ENCODE measurements at places on chromosomes 4 and X. TPM values are rescaled to one million over a fixed set of nuclear protein-coding genes. Genes with fewer than 3 reads are reported as not detected.
A peak's percentile ranks its signal among the peaks of the same experiment; 100 is the strongest.

DNA sequence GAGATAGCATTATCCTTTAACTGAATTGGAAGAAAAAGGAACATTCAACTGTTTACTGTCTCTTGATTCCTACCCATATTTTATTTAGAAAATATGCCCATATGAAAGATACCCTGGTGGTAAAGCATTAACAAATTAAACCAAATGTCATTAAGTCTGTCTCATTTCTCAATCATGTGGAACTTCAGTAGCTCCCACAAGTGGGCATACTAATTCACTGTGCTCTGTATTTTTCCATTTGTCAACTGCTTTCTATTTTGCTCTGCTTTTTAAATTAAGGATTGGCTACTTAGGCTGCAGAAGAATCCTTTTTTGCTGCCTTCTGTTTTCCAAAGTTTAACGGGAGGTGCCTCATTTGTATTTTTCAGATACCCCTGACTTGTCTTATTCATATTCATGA lies 77.2 kb downstream of the DDIT4L start:
- no peak overlapping the region for H3K27ac ChIP-seq
- H3K4me1 ChIP-seq: no peaks in the 10 kb centered on the region
- DNase-seq: no peak
- no peaks in the 10 kb centered on the region for H3K27me3 ChIP-seq
- H3K4me3 ChIP-seq: no peak overlapping the region

- H3K4me1 ChIP-seq: peaks cover 1% of the 10 kb centered on the region
- H3K36me3 ChIP-seq: no peaks in the 10 kb centered on the region
- H3K27me3 ChIP-seq: peaks cover 2% of the 10 kb centered on the region
- H3K4me3 ChIP-seq: no peak overlapping the region
- peak; percentile 10 for DNase-seq
Measured at GRCh38 chrX:24676403-24677024, 17.2 kb upstream of the POLA1 start.

- no peaks in the 10 kb centered on the region for H3K27me3 ChIP-seq
- H3K4me3 ChIP-seq: no peak overlapping the region
- H3K4me1 ChIP-seq: no peaks in the 10 kb centered on the region
- H3K27ac ChIP-seq: no peak overlapping the region
- no peak for DNase-seq
Measured at GRCh38 chrX:28693101-28693500, 105.9 kb downstream of the IL1RAPL1 start.

- peaks cover 86% of the 10 kb centered on the region for H3K4me1 ChIP-seq
- H3K4me3 ChIP-seq: peak overlapping the region; percentile 55
- peaks cover 69% of the 10 kb centered on the region for H3K36me3 ChIP-seq
- no peaks in the 10 kb centered on the region for H3K27me3 ChIP-seq
- DNase-seq: no peak
- H3K27ac ChIP-seq: peak overlapping the region; percentile 84
Measured at GRCh38 chr4:40244606-40245005, 47.8 kb downstream of the RHOH start.

Gene MEPE
- not detected for total RNA-seq

Gene CDKL2
- total RNA-seq: 1.1 TPM

GRCh38 chr4:155877971-155878370 lies 11.9 kb upstream of the ASIC5 start:
- DNase-seq: no peak
- no peaks in the 10 kb centered on the region for H3K4me1 ChIP-seq
- no peaks in the 10 kb centered on the region for H3K27me3 ChIP-seq
- no peak overlapping the region for H3K4me3 ChIP-seq

DNA sequence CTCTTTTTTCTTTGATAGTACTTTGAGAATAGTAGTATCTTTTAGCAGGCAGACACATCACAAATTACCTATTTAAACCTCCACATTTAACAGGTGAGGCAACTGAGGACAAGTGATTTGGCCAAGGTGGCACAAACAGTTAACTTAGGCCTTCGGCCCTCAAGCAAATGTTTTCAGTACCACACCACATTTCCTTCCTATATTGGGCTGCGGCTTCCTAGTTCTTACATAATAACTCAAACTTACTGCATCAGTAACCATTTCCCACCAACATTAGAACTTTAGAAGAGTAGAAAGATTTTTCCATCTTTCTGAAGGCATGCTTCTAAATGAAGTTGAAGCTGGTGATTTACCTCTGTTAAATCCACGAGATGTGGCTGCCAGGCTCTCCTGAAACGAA lies 63.2 kb upstream of the SLC4A4 start:
- H3K27me3 ChIP-seq: peaks cover 2% of the 10 kb centered on the region
- no peaks in the 10 kb centered on the region for H3K36me3 ChIP-seq

- no peak for DNase-seq
- H3K27me3 ChIP-seq: no peaks in the 10 kb centered on the region
- no peaks in the 10 kb centered on the region for H3K36me3 ChIP-seq
Measured at GRCh38 chr4:10608501-10609219, 75.9 kb downstream of the CLNK start.

GRCh38 chr4:146283758-146284651 lies 69.7 kb downstream of the REELD1 start:
- no peak for DNase-seq
- H3K36me3 ChIP-seq: peaks cover 6% of the 10 kb centered on the region
- no peaks in the 10 kb centered on the region for H3K27me3 ChIP-seq
- no peak overlapping the region for H3K27ac ChIP-seq
- H3K4me3 ChIP-seq: no peak overlapping the region

GRCh38 chrX:136825771-136826170 lies 45.0 kb upstream of the ARHGEF6 start:
- peaks cover 2% of the 10 kb centered on the region for H3K36me3 ChIP-seq
- no peaks in the 10 kb centered on the region for H3K4me1 ChIP-seq
- no peak for DNase-seq
- no peaks in the 10 kb centered on the region for H3K27me3 ChIP-seq
- H3K27ac ChIP-seq: no peak overlapping the region
- no peak overlapping the region for H3K4me3 ChIP-seq

- H3K27me3 ChIP-seq: peaks cover 10% of the 10 kb centered on the region
- no peaks in the 10 kb centered on the region for H3K36me3 ChIP-seq
- no peaks in the 10 kb centered on the region for H3K4me1 ChIP-seq
- no peak overlapping the region for H3K27ac ChIP-seq
- no peak overlapping the region for H3K4me3 ChIP-seq
Measured at GRCh38 chr4:174340714-174341113, 57.0 kb downstream of the CEP44 start.

- no peaks in the 10 kb centered on the region for H3K36me3 ChIP-seq
- no peak overlapping the region for H3K27ac ChIP-seq
- H3K27me3 ChIP-seq: peaks cover under 1% of the 10 kb centered on the region
- DNase-seq: no peak
- H3K4me3 ChIP-seq: no peak overlapping the region
- no peaks in the 10 kb centered on the region for H3K4me1 ChIP-seq
Measured at GRCh38 chrX:149007423-149007822, 497.7 kb downstream of the IDS start.

- H3K27me3 ChIP-seq: no peaks in the 10 kb centered on the region
- no peak overlapping the region for H3K27ac ChIP-seq
- H3K4me1 ChIP-seq: no peaks in the 10 kb centered on the region
- no peak for DNase-seq
- no peaks in the 10 kb centered on the region for H3K36me3 ChIP-seq
Measured at GRCh38 chrX:151816934-151817333, 82.4 kb downstream of the CNGA2 start.

- no peak overlapping the region for H3K4me3 ChIP-seq
- H3K36me3 ChIP-seq: no peaks in the 10 kb centered on the region
- no peaks in the 10 kb centered on the region for H3K4me1 ChIP-seq
Measured at GRCh38 chr4:146927695-146928094, 18.0 kb downstream of the TTC29 start.

- peaks cover 6% of the 10 kb centered on the region for H3K4me1 ChIP-seq
- no peak overlapping the region for H3K27ac ChIP-seq
- no peak overlapping the region for H3K4me3 ChIP-seq
- DNase-seq: no peak
Measured at GRCh38 chr4:113919145-113919544, 60.3 kb downstream of the ARSJ start.

Gene TMEM47
- total RNA-seq: not detected

Gene FOXR2
- total RNA-seq: not detected

GRCh38 chrX:12790885-12791256 lies 341 bp upstream of the PRPS2 start:
- peaks cover 26% of the 10 kb centered on the region for H3K4me1 ChIP-seq
- peaks cover 22% of the 10 kb centered on the region for H3K36me3 ChIP-seq
- DNase-seq: no peak
- H3K27me3 ChIP-seq: no peaks in the 10 kb centered on the region

DNA sequence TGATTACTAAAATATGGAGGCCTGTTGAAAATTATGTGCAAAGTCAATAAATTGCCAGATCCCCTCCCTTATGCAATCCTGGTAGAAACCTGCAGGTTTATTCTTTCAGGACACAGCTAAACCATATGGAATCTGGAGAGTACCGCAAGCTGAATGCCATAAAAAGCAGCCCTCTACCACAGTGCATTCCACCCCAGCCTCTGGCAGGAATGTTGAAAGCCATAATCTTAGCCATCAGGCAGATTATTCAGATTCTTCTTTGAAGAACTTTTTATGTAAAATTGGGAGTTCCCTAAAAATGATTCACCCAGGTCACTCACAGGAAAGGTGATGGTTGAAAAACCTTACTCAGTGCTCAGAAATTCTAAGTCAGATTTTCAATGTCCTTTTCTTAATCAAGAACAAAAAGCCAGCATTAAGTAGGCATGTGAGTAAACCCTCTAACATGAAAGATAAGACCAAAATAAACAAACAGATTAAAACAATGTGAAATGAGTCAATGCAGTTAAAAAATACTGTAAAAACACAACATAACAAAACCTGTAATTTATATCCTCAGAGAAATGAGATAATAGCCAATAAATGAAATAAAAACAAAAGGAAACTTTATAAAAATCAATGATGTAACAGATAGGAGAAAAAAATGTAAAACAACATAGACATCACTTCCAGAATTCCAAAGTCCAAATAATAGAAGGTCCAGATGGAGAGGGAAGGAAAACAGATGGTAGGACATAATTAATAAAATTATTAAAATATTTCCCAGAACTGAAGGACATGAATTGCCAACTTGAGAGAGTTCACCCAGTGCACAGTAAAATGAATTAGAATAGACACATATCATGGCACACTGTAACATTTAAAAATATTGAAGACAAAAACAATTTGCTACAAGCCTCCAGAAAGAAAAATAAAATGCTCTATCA lies 226.9 kb downstream of the FSTL5 start:
- no peak for DNase-seq
- no peaks in the 10 kb centered on the region for H3K27me3 ChIP-seq
- no peaks in the 10 kb centered on the region for H3K36me3 ChIP-seq
- H3K4me3 ChIP-seq: no peak overlapping the region
- no peak overlapping the region for H3K27ac ChIP-seq

DNA sequence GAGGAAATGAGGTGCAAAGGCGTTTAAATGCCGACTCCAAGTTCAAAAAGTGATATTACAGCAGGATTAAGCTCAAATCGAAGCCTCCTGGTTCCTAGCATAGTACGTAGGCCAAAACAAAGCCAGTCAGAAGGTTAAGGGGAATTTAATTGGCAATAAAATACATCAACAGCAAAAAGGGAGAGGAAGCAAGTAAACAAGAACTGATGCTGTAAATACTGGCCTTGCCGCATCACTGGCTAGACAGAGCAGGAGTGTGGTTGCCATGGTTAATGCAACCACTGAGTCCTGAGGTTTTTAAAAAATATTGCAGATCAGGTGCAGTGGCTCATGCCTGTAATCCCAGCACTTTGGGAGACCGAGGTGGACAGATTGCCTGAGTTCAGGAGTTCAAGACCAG lies 63.2 kb upstream of the FBXW7 start:
- no peaks in the 10 kb centered on the region for H3K27me3 ChIP-seq
- H3K27ac ChIP-seq: no peak overlapping the region
- H3K4me1 ChIP-seq: no peaks in the 10 kb centered on the region
- no peak for DNase-seq
- H3K36me3 ChIP-seq: no peaks in the 10 kb centered on the region

GRCh38 chr4:184318852-184319251 lies 101.2 kb upstream of the ENPP6 start:
- no peak overlapping the region for H3K4me3 ChIP-seq

- DNase-seq: no peak
- H3K4me1 ChIP-seq: peaks cover 53% of the 10 kb centered on the region
- peak overlapping the region; percentile 23 for H3K27ac ChIP-seq
- H3K36me3 ChIP-seq: peaks cover 30% of the 10 kb centered on the region
- no peaks in the 10 kb centered on the region for H3K27me3 ChIP-seq
Measured at GRCh38 chrX:21993265-21993664, 38.9 kb upstream of the PHEX start.

Gene XAGE1B
- not detected for total RNA-seq

GRCh38 chr4:130131536-130131935 lies 1035.6 kb downstream of the C4orf33 start:
- H3K27me3 ChIP-seq: no peaks in the 10 kb centered on the region
- no peak for DNase-seq
- no peak overlapping the region for H3K4me3 ChIP-seq
- no peaks in the 10 kb centered on the region for H3K36me3 ChIP-seq
- no peaks in the 10 kb centered on the region for H3K4me1 ChIP-seq

Gene STAP1
- 5.5 TPM for total RNA-seq

DNA sequence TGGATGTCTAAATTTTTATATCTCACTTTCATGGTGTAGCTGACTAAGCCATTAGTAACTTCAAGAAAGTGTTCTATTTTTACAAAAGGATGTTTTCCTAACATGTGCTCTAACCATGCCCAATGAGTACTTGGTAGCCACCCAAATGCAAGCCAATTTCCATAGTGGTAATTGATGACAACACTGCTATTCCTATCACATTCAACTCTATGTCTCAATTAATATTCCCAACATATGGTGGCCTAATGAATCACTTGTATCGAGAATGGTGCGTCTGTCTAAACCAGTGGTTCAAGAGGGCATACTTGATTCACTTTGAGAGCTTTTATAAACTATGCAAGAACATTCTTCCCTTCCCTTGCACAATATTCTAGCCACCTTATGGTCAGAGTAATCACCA lies 112.9 kb upstream of the GPRIN3 start:
- no peak overlapping the region for H3K27ac ChIP-seq
- H3K36me3 ChIP-seq: no peaks in the 10 kb centered on the region
- no peak for DNase-seq
- H3K4me1 ChIP-seq: peaks cover 3% of the 10 kb centered on the region
- H3K4me3 ChIP-seq: no peak overlapping the region

Gene PABPC1L2B
- total RNA-seq: not detected

GRCh38 chrX:11321986-11322385 lies 28.8 kb downstream of the AMELX start:
- no peak overlapping the region for H3K27ac ChIP-seq
- H3K27me3 ChIP-seq: no peaks in the 10 kb centered on the region
- no peak for DNase-seq
- H3K36me3 ChIP-seq: no peaks in the 10 kb centered on the region
- H3K4me1 ChIP-seq: no peaks in the 10 kb centered on the region
- H3K4me3 ChIP-seq: no peak overlapping the region
